ENCODE measurements at places on chromosomes 5 and 9. TPM values are rescaled to one million over a fixed set of nuclear protein-coding genes. Genes with fewer than 3 reads are reported as not detected.

The PRUNE2 gene
- total RNA-seq, result 9.2 TPM

The TMEM232 gene
- total RNA-seq, result 3.4 TPM

The PAEP gene
- total RNA-seq, result not detected

The PCDHGB2 gene
- total RNA-seq, result 2.4 TPM

The DCTN3 gene
- total RNA-seq, result 113 TPM

The ORM2 gene
- not detected for total RNA-seq

The RAB3C gene
- under 0.01 TPM for total RNA-seq

The PCDHA12 gene
- 0.09 TPM for total RNA-seq

The DOLPP1 gene
- 6.9 TPM for total RNA-seq

The TIMD4 gene
- total RNA-seq, result not detected

The DOK3 gene
- 1.7 TPM for total RNA-seq

The IFNE gene
- 3.3 TPM for total RNA-seq

The PRR16 gene
- 4.0 TPM for total RNA-seq

The SLC36A2 gene
- total RNA-seq, result not detected

The LCN9 gene
- total RNA-seq, result not detected

The NTRK2 gene
- total RNA-seq, result not detected

The SGCD gene
- 9.2 TPM for total RNA-seq

The RASGRF2 gene
- 8.0 TPM for total RNA-seq

The SCGB3A1 gene
- total RNA-seq, result not detected

The CSNK1G3 gene
- 60.5 TPM for total RNA-seq

The ECM2 gene
- total RNA-seq, result 4.3 TPM

The PCDHA1 gene
- under 0.01 TPM for total RNA-seq

The HK3 gene
- total RNA-seq, result not detected

The OR1J2 gene
- total RNA-seq, result 0.14 TPM

The INSL6 gene
- not detected for total RNA-seq

The SLC35A4 gene
- 14.9 TPM for total RNA-seq

The POU4F3 gene
- 0.14 TPM for total RNA-seq

The NEUROG1 gene
- not detected for total RNA-seq

The FANCC gene
- total RNA-seq, result 2.9 TPM

The TRMT10B gene
- 2.9 TPM for total RNA-seq

The SPATA31A3 gene
- not detected for total RNA-seq

The F12 gene
- 0.18 TPM for total RNA-seq

The ARL10 gene
- total RNA-seq, result 9.5 TPM

The ZFP62 gene
- 19.0 TPM for total RNA-seq

The DND1 gene
- 0.14 TPM for total RNA-seq

The CNTNAP3 gene
- total RNA-seq, result 0.18 TPM

The SLC25A2 gene
- total RNA-seq, result 0.18 TPM

The HTR1A gene
- total RNA-seq, result not detected

The SDHA gene
- 130 TPM for total RNA-seq

The PCDHB13 gene
- 0.28 TPM for total RNA-seq

The CDX1 gene
- total RNA-seq, result 0.09 TPM

The TICAM2 gene
- total RNA-seq, result 3.3 TPM

The PAXX gene
- total RNA-seq, result 6.6 TPM

The NME5 gene
- 1.6 TPM for total RNA-seq

The FOXD1 gene
- total RNA-seq, result 0.28 TPM

The SLC34A3 gene
- not detected for total RNA-seq

The C5orf58 gene
- not detected for total RNA-seq

The FOXD4 gene
- 0.28 TPM for total RNA-seq

The GEMIN5 gene
- total RNA-seq, result 9.7 TPM

The ABCA1 gene
- 232 TPM for total RNA-seq

The OBP2B gene
- total RNA-seq, result not detected

The PRELID2 gene
- total RNA-seq, result 16.9 TPM

The PHF24 gene
- under 0.01 TPM for total RNA-seq

The ANKRD31 gene
- total RNA-seq, result 0.14 TPM

The HRCT1 gene
- 0.14 TPM for total RNA-seq

The IL13 gene
- total RNA-seq, result not detected

The KIF4B gene
- total RNA-seq, result under 0.01 TPM

Data from smooth muscle cell of bladder (primary cell).